ENCODE measurements at places on chromosomes 3 and 15.

GRCh38 chr3:66593978-66594377 lies 93.2 kb upstream of the LRIG1 start:
- DNase-seq, result no peak

- DNase-seq, result no peak
Measured at GRCh38 chr15:48632651-48633050, 12.9 kb downstream of the FBN1 start.

DNA sequence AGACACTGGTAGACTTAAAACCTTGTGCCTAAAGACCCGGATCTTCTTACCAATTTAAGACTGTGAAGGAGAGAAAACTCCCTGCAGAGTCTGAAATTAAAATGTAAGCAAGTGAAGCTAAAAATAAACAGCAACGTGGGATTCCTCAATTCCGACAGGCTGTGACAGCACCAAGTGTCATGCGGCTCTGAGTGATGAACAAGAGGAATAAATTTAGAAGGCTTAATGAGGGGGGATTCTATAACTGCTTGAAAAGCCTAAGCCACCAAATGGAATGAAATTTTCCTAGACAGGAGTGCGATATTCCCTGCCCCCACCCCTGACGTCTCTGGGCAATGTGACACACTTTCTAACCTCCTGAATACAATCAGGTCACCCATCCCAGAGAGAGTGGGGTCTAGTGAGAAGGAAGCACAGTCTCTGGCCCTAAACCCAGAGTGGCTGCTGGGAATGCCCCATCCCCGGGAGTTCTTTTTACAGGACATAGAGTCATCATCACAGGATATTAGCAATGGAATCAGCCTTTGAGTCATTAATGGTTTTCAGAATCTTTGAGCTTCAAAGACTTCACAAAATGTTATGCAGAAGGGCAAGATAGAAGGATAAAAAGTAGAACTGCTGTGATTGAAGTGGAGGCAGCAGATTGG lies 114.3 kb downstream of the EDEM1 start:
- no peak for DNase-seq

GRCh38 chr3:11706604-11707003 lies 62.9 kb upstream of the VGLL4 start:
- no peak for DNase-seq

GRCh38 chr3:78257951-78258530 lies 1218.1 kb downstream of the ROBO2 start:
- no peak for DNase-seq

DNA sequence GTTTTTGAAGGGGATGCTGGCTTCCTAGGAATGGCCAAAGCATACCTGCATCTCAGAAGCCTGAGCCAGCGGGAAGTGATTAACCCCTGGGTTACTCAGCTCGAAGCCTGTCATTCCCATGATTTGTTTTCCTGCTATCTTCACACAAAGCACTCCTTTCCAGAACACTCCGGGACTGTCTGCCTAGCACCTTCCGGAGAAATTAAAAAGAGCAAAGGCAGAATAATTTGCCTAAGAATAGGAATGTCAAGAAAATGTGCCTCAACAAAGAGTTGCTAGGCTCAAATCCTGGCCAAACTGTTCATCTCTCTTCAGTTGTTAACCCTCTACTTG lies 34.1 kb downstream of the TPM1 start:
- DNase-seq, result no peak

DNA sequence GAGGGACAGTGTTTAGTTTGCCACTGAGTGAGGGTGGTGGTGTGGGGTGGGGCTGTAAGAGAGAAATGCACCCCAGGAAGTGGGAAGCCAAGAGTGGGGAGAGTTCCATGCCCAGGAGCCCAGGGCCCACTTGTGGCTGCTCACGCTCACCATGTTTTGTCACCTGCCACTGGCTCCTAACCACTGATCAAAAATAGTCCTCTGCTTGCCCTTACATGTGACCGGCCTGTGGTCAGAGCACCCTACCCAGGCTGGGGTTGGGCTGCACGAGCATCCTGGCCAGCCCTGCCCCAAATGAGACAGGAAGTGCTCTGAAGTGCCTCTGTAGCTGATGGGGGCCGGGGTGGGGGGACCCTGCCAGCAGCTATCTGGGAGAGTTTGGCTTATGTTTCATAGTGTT lies 216.3 kb downstream of the RPLP1 start:
- no peak for DNase-seq

- no peak for DNase-seq
Measured at GRCh38 chr3:77093101-77093500, 53.2 kb downstream of the ROBO2 start.

DNA sequence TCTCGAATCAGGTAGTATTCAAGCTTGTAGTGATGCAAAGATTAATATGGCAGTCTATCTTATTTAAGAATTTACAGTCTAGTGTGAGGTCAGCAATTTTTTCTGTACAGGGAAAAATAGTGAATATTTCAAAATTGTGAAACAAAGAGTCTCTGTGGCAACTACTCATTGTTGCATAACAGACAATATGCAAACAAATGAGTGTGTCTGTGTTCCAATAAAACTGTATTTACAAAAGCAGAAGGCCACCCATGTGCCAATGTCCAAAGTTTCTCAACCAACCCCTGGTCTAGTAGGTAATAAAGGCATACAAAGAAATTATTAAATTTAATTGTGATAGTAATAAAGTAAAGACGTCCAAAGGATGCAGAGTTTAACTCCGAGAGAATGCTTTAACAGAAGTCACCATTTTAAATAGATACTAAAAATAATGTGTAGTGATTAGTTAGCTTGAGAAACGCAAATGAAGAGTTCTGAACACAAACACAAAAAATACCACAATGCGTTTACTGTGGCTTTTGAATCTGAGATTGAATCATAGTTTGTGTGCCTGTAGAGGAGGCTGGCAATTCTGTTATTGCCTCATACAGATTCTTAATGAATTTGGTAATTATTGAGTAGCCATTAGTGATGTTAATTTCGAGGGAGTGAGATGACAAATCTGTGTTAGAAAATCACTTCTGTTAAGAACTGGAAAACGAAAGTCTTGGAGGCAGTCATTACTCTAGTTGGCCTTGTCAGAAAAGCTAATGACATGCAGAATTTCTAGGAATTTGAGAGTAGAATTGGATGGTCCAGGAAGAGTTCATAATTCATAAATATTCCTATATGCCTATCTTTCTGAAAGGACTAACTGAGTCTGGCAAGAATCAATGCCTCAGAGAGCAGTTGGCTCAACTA lies 48.7 kb downstream of the CADM2 start:
- DNase-seq, result no peak

GRCh38 chr3:155664925-155665695 lies 79.8 kb downstream of the PLCH1 start:
- DNase-seq, result no peak

DNA sequence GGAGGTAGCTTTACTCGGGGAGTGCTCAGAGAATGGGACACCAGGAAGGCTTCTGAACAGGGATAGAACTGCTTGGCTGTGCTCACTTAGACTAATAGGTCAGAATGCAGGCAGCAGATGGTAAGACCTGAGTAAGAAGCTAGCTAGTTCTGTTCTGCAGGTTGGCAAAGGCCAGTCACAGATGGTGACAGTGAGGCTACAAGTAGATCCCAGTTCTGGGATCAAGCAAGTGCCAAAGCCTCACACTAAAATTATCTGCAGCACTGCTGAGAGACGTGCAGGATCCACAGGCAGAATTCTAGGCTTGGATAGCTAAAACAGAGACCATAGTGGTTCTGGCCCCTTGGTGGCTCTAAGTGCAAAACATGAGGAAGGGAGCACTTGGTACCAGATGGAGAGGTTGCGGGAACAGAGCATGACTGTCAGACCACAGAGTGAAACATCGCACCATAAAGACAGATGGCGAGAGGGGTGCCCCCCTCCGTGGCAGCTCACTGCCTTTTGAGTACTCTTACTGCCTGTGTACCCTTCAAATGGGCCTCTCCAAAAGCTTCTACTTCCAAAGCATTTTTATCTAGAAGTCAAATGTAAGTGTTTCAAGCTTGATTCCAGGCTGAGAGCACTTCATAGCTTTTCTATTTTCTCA lies 3.6 kb upstream of the GLCE start:
- DNase-seq, result no peak

DNA sequence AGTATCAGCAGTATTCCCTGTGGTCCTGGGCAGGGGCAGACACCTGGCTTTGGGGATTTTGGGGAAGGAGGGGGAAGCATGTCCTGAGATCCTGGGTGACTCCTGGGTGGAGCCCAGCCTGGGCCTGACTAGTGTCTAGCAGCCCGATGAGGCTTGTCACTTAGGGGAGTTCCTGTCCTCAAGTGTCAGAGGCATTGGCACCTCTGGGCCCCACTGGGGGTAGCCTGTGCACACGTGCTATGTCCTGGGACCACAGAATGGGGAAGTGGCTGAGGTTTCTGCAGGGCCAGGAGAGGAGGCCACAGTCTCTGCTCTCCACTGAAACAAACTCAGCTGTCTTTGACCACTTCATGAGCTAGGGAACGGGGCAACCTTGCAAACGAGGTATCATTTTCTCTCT lies 31.5 kb upstream of the ADCY5 start:
- no peak for DNase-seq

DNA sequence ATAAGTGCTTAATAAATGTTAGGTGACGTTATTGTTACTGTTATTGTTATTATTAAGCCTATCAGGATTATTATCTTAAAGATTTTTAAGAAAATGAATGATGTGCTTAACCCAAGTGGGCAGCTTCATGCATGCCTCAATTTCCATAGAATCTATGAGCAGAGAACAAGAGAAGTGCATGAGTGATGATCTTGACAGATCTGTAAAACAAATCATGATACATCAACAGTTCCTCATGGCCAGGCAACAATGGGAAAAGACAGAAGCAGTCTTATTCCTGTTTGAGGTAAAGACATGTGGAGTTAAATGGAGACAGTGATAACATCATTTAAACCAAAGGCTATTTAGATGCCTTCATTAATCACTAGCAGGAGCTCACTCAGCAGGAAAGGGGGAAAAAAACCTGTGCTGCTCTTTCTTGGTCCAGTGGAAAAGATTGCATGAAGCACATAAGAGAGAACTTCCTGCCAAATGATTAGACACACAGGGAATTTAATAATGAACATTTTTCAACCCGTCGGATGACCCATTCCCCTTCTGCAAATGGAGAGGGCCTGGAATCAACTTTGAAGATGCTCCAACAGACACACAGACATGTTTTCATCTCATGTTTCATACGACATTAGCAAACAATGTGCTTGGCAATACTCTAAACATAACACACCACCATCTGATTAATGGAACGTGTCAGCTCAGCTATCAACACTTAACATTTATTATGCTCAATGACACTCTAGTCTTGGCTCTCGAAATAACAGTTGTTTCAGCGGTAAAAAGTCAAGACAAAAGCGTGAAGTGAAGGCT lies 212.2 kb upstream of the LRRN1 start:
- no peak for DNase-seq

DNA sequence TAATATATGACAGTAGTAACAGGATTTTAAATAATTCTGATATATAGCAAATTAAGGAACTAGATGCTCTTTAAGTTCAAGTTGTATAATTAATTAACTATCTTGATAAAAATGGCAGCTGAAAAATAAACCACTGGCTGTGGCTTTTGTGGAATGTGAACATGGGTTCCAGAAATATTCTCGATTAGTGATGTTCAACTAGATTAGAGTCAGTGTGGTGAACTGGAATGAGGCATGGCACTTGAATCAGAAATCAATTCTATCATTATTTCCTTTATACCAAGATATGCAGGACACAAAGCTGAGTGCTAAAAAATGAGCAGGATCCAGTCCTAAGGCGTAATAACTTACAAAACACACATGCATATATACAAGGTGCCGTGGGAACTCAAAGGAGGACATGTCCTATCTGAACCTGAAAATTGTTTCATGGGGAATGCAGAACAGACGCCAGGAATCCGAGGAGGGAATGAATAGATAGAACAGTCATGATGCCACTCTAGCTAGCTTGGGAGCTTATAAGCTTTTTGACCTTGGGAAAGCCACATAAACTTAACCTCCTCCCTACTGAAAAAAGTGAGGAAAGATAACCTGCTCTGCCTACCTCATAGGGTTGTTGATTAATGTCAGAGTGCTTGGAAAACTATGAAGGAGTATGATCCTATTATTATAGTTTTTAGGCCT lies 402.4 kb downstream of the PLCL2 start:
- DNase-seq, result no peak

DNA sequence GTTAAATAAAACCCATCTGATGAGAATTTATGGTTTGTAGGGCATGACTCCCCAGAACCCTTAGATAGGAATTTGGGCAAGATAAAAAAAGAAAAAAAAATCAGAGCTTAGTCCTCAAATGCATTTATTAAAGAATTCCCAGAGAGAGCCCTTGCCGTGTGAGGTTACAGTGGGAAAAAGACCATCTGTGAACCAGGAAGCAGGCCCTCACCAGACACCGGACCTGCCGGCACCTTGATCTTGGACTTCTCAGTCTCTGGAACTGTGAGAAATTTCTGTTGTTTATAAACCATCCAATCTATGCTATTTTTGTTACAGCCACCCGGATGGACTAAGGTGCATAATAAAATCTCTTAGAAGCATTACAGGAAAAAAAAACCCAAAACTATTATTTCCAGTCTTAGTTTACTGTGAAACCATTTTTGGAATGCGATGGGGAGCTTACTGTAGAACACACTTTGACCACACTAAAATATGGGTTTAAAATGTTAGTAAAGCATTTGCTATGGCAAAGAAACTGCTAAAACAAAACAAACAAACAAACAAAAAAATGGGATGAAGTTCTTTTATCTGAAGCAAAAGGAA lies 72.2 kb downstream of the LEKR1 start:
- DNase-seq, result no peak

DNA sequence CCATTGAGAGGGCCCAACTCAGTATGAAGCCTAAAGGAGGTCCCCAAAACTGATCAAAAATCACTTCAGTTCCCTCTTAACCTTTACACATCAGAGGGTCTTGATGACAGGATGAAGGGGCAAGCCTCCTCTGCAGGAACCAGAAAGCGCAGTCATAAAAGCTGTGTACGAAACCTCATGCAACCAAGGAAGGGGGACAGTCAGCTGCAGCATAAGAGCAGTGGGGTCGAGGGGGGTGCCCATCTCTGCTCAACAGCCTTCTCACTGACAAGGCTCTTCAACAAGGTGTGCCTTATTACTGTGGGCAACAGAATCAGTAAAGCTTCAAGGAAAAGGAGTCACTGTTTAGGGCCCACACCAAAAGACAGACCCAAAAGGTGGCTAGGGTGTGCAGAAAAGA lies 3.9 kb downstream of the POC1A start:
- DNase-seq, result no peak

DNA sequence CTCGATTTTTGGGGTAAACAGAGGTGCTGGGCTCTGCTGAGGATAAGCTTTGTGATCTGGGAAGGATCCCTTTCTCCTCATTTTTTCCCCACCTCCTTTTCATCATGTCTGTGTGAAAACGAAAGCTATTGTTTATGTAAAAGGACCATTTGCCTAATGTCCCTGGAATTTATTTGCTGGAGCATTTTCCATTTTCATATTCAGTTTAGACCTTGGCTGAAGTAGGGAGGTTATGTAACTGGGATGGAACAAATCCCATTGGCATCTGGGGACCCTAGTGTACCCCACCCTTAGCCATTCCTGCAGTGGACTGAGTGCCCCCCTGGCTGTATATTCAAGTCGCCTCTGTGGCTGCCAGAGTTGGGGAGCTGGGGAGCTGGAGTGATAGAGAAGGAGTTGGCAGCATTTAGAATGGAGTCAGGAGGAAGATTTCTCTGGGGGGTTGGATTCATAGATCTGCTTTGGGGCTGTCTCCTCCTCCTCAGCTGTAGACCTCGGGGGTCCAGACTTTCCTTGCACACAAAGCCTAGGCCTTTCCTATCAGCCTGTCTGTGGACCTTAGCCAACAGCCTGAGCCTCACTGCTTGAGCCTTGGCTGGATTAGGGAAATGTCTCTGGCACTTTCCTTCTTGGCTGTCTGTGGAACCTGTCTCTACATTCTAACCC lies 270.4 kb upstream of the CTDSPL start:
- DNase-seq, result no peak

- DNase-seq, result no peak
Measured at GRCh38 chr3:87313641-87314040, 37.3 kb upstream of the POU1F1 start.
